ENCODE measurements at places on chromosomes 1 and 21.

GRCh38 chr1:52579415-52579814, 22.8 kb upstream of the GPX7 start:
- DNase-seq: no peak

- DNase-seq: no peak
Measured at GRCh38 chr1:204084247-204084772, 11.4 kb downstream of the SOX13 start.

DNA sequence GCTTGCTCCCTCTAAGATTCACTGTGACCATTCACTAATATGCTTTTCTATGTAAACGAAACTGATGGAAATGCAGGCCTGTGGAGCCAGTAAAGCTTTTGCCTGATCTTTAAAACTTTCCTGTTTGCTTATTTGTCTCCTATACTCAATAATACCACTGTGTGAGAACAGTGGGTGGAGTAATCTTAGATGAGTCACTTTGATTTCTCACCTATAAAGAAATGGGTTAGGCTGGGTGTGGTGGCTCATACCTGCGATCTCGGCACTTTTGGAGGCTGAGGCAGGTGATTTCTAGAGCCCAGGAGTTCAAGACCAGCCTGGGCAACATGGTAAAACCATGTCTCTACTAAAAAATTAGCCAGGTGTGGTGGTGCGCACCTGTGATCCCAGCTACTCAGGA, 70.8 kb downstream of the RWDD3 start:
- DNase-seq: no peak

- DNase-seq: no peak
Measured at GRCh38 chr21:35328856-35329455, 279.9 kb upstream of the RUNX1 start.

- DNase-seq: no peak
Measured at GRCh38 chr1:206666954-206667665, 17.6 kb upstream of the MAPKAPK2 start.

- DNase-seq: no peak
Measured at GRCh38 chr21:28074676-28075075, 918.0 kb downstream of the LTN1 start.

DNA sequence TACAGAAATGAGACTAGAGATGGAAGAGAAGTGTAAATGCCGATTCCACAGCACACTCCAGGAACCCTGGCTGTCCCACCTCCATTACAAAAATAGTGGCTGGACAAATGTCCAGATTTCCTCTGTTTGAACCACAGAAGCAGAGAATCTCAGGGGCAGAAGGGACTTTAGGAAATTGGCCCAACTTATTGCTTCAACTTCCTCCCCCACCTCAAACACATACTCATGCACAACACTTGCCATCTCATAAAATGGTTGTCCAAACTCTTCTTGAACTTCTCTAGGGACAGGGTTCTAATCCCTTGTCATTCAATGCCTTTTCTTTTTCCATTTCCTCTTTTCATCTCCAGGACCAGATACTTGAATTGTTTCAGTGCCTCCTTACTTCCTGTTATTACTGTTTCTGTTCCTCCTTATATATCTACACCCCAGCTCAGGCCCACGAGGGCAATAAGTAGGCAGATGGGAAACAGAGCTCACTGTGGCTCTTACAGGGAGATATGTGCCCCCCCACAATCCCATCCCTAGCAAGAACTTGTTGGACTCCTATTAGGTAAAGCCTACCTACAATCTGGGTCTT, 8.5 kb upstream of the B4GALT3 start:
- DNase-seq: no peak

- no peak for DNase-seq
Measured at GRCh38 chr1:68479501-68479900, 17.4 kb downstream of the DEPDC1 start.

GRCh38 chr1:110059133-110059863, 11.2 kb downstream of the ALX3 start:
- no peak for DNase-seq

- DNase-seq: no peak
Measured at GRCh38 chr1:39483276-39483675, 8.2 kb upstream of the BMP8A start.

- DNase-seq: no peak
Measured at GRCh38 chr1:76292418-76293184, 218.1 kb downstream of the ST6GALNAC3 start.
